8988T (cell line): ENCODE measurements at places on chromosomes 3 and 15.

GRCh38 chr15:53522991-53523390 is 236.5 kb downstream of the WDR72 start:
- no peak for DNase-seq

GRCh38 chr3:125300416-125300815 is 74.7 kb downstream of the ZNF148 start:
- no peak for DNase-seq

DNA sequence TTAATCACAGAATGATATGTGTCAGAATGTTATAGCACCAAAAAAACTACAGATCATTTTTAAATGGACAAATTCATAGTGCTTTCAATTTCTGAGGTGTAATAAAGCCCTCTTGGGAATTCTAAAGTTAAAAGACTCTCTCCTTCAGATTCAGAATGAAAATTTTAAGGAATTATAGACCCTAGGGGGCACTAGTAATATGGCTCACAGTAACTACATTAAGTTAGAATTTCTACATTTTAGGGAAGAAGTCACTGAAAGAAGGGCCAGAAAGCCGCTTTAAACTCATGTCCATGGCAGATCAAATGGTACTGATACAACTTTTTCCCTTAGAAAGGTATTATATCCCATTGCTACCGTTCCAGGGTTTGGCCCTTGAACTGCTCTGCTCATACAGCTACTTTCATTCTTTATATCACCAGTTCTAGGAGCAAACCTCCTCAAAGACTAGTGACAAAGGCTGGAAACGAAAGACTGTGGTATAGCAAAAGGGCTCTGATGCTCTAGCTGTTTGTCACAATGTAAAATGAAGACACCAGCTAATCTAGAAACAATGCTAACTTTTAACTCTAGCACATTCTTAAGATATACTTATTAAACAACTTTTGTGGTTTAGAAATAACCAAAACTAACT is 18.1 kb downstream of the DAZL start:
- DNase-seq = no peak

DNA sequence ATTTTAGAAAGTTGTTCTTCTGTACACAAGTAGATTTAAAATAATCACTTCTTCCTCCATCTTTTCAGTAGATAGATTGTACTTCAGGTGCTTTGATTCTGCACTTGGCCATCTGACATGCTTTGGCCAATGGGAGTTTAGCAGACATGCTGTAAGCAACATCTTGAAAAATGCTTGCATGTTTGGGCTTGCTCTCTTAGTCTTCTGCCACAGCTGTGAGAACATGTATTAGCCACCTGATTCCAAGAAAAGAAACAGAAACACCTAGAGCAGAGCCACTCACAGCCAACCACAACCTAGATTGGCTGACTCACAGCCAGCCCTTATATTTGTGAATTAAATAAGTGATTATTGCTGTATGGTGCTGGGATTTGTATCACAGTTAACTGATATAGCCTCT is 70.2 kb upstream of the GADL1 start:
- DNase-seq = no peak

GRCh38 chr3:183033746-183034145 is 53.4 kb upstream of the DCUN1D1 start:
- DNase-seq = no peak

- no peak for DNase-seq
Measured at GRCh38 chr15:69749797-69750196, 297.2 kb downstream of the RPLP1 start.

- no peak for DNase-seq
Measured at GRCh38 chr3:72266016-72266370, 481.0 kb upstream of the PROK2 start.

- no peak for DNase-seq
Measured at GRCh38 chr3:137199678-137200077, 241.9 kb downstream of the IL20RB start.

- DNase-seq = no peak
Measured at GRCh38 chr15:99970891-99971430, 237.7 kb upstream of the LYSMD4 start.

- no peak for DNase-seq
Measured at GRCh38 chr3:72011485-72011884, 226.5 kb upstream of the PROK2 start.

GRCh38 chr3:30141178-30141581 is 465.2 kb upstream of the TGFBR2 start:
- no peak for DNase-seq

GRCh38 chr3:179156170-179156569 is 8.0 kb downstream of the PIK3CA start:
- no peak for DNase-seq

GRCh38 chr3:141845407-141846049 is 30.9 kb upstream of the ATP1B3 start:
- no peak for DNase-seq

DNA sequence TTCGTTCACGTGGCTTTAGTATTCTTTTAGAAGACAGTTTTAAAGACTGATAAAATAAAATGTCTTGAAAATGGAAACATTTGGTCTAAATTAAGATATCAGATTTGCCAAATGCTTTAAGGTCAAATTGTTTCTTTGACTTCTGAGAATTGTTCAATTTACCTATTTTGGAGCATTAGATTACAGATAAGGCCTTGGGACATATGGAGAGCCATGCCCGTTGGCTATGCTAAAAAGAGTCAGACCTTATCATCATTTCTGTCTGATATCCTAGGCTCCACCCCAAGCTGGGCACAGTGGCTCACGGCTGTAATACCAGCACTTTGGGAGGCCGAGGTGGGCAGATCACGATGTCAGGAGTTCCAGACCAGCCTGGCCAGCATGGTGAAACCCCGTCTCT is 13.0 kb downstream of the ZNF445 start:
- DNase-seq = no peak

DNA sequence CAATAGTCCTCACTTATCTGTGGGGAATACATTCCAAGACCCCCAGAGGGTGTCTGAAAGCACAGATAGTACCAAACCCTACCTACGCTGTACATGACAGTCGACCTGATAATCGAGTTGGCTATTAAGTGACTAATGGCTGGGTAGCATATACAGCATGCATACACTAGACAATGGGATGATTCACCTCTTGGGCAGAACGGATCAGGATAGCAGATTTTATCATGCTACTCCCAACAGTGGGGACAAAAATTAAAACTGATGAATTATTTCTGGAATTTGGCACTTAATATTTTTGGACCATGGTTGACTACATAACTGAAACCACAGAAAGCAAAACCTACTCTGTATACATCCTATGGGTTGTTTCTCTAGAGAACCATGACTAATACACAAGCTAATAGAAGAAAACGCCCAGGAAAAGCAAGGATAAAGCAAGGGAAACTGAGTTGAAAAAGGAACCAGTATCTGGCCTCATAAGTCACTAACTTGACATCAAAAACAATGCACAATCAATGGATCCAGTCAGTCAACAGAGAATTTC is 15.5 kb downstream of the ATG3 start:
- DNase-seq = no peak

- DNase-seq = no peak
Measured at GRCh38 chr3:7062714-7063113, 201.8 kb downstream of the GRM7 start.

DNA sequence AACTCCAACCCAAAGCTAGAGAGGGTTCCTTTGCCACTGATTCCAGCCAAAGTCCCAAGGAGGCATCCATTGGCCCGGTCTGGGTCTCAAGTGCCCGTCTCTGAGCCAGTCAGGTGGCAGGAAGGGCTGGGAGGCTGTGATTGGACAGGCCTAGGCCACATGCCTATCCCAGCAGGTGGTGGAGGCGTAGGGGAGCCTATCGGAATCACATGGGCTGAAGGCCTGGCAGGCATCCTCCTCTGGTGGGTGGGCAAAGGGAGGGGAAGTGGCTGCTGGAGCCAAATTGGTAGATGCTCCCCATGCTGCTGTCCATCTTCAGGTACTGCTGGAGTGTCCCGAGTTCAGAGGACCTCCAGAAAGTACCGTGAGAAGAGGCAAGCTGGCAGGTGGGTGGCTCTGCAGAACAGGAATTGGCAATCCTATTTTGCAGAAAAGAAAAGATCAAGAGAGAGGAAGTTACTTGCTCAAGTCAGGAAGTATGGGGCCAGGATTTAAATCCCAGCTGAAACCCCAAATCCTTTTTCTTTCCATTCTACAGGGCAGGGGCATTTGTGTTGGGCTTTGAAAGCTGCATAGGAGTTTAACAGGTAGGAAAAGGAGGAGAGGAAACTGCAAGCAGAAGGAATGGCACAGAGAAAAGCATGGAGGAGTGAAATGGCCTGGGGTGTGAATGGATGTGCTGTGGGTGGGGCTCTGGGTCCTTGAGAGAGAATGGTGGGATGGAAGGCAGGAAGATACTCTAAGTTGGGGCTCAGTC is 3.7 kb downstream of the CHST13 start:
- DNase-seq = no peak

DNA sequence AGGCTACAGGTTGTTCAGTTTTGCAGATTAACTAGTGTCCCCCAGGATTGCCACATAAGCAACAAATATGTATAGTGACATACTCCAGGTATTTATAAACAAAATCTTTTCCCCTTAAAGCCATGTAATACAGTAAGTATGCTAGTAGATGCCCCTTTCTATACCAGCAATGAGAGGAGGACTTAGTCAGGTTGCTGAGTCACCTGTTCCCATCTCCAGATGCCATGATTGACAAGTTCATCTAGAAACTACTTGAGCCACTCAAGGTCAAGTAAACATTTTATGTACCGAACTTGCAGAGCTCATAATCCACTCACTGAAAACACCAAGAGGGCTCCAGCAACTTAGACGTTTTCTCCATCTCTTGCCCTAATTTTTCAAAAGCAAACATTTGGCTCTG is 18.2 kb downstream of the SLC9A9 start:
- no peak for DNase-seq

GRCh38 chr3:175608356-175608755 is 749.2 kb downstream of the NAALADL2 start:
- no peak for DNase-seq

DNA sequence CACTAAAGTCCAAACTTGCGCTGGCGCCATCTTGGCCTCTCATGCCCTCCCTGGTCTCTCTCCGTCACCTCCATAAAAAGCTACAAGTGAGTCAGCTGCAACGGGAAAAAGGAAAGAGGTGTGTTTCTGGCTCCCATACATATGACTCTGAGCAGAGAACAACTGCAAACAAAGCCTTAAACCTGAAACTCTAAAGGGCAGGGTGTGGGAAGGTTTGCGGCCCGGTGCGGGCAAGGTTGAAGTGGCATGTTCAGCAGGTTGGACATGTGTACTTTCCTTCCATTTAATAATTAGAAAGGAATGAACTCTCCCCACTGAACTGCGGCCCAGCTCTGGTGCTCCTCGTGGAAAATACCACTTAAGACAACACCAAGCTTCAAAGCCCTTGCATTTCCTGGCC is 59.0 kb upstream of the PPARG start:
- no peak for DNase-seq

GRCh38 chr3:55579496-55579895 is 92.4 kb upstream of the WNT5A start:
- DNase-seq = no peak

- DNase-seq = no peak
Measured at GRCh38 chr3:32882603-32883025, 64.8 kb downstream of the TRIM71 start.

DNA sequence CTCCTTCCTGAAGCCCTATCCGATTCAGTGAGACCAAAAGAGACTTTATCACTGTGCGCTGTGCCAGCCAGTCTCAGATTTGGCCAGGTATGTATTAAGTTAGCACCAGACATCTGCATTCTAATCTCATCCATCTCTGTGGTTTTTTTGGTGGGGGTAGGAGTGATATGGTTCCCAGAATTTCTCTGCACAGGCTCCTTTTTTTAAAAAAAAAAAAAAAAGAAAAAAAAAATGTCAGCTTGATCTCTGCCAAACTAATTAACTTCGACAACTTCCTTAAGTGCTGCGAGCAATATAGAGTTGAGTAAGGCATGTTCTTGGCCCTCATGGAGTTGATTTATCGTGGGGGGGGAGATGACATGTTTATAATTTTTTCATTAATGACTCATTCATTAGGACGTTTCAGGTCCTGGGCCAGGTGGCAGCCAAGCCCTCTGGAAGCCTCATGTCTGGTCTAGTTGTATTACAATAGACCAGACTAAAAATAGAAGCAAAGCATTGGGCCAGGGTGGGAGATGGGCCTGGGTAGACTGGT is 12.9 kb downstream of the SLCO3A1 start:
- no peak for DNase-seq

DNA sequence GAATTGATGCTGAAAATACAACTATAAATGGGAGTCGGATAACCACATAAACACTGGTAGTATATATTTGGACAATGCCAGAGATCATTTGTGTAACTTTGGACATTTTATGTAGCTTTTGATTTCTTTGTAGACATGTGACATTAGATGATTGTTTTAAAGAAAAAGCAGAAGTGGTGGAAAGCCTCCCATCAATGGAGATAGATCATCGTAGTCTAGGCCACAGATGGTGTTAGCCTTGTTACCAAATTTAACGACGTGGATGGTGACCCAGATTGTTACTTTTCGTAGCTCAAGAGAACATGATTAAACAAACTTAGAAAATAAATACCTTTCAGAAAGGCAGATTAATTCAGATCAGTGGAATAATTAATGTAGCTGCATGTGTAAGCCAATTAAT is 8.8 kb downstream of the CACNA1D start:
- DNase-seq = no peak
